ENCODE measurements at places on chromosomes 16 and 17. TPM values are rescaled to one million over a fixed set of nuclear protein-coding genes. Genes with fewer than 3 reads are reported as not detected.

DNA sequence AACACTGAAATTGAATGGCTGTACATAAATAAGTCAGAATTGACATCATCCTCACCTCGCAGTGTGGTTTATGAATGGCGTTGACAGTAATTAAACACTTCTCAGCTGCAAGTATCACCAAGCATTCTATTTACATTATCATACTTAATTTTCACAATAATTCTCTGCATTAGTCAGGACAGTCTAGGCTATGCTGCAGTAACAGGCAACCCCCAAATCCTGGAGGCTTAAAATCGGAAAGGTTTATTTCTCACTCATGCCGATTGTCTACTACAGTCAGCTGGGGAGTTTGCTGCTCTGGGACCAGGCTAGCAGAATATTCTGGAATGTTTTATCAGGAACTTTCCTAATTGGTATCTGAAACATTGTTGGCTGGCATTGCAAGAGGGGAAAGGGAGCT lies 493.2 kb upstream of the ERCC4 start:
- DNase-seq = no peak

DNA sequence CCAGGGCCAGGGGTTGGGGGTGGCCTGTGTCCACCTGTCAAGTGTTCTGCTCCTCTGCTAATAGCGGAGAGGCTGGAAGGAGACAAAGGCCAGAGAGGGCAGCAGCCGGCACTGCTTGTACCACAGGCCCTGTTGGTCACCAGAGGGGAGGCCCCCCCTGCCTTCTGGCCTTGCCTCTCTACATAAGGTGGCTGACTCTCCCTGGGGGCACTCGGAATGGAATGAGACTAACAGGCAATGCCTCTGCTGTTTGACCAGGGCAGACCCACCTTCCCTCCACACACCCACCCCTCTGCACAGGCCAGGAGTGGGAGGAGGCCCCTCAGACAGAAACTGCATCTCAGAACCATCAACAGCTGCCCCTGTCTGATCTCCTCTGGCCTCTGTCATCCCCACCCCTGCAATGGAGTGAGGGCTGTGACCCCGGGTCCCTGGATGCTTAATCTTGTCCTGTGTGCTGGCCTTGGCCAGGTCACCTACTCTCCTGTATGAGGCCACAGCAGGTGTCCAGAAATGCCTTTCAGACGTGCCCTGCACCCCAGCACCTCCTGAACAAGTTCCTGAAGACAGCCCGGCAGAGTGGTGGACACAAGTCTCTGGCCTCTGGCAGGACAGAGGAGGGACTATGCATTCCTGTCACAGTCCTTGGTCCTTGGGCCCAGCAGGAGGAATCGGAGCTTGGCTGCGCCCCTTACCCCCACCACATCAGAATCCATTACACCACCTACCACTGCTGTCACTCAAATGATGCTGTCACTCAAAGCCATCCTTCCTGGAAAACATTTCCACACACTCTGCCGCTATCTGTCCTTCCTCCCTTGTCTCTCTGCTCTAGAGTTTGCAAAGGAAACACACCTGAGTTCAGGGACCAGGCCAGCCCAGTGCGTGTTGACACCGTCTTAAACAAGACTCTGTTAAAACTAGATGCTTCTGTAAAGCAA lies 107.5 kb upstream of the ZNF750 start:
- DNase-seq = no peak

DNA sequence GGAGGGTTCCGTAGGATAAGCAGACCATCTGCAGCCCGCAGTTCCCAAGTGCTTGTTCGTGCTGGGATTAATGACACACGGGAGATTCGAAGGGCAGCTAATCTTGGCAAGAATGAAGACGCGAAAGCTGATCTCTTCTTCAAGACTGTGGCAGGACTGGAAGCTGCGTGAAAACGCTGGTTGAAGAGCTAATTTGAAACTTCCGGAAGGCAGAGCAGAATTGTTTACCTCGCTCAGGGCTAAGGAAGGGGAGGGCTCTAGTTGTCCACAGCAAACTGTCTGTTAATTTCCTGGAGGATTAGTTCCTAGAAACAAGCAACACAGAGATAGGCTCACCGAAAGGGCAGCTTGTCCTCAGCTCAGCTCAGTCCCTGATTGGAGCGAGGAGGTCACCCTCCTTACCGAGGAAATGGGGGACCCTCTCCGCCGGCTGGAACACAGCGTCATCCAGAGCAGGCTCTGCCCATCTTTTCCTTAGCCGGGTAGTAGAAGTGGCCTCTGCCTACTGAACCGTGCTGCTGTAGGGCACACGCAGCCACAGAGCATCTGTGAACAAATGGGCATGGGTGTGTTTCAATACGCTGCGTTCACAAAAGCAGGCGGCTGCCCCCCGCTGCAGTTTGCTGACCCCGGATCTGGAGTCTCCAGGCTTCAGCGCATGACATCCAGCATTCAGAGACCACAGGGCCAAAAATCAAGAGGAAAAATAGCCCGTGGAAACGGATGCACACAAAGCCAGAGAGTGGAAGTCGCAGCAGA lies 16.7 kb upstream of the BAIAP2 start:
- no peak for DNase-seq

- DNase-seq = no peak
These were observed 34.3 kb downstream of the IL4R start for GRCh38 chr16:27347930-27348685.

Gene CNGB1
- not detected for total RNA-seq

DNA sequence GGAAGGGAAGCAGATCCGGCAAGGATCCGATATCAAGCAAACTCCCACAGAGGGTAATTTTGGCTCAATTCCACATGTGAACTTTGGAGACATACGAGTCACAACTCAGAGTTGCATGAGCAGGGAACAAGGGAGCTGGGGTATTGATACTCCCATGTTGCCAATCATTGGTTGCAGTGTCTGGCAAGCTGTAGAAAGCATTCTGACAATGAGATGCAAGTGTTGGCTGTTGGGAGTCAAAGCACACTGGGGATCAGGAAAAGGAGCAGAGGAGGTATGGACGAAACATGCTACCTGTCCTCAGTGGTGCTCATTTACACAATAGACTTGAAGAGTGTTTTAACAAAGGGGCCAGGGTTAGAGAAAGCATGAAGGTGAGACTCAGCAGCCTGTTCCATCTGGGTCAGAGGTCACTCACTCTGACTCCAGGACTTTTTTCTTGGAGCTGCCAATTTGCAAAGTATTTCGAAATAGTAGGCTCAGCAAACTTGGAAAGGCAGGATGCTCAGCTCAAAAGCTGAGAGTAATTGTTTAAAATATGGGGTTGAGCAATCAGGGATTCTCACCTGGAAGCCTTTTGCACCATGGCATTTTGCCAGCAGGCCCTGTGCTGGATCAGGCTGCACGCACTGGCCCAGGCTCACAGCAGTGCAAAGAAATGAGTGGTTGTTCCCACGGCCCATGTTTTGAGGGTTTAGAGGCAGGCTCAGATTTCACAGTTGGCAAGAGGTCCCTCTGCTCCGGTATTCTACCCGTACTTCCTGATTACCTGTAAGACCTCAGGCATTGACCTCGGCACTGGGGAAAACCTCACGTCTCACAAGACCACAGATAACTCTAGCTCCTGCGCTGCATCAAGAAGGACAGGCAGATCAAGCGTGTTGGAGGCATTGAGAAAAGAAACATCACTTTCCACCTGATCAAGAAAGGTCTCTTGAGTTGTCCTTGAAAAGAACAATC lies 17.6 kb upstream of the NKD1 start:
- no peak for DNase-seq

DNA sequence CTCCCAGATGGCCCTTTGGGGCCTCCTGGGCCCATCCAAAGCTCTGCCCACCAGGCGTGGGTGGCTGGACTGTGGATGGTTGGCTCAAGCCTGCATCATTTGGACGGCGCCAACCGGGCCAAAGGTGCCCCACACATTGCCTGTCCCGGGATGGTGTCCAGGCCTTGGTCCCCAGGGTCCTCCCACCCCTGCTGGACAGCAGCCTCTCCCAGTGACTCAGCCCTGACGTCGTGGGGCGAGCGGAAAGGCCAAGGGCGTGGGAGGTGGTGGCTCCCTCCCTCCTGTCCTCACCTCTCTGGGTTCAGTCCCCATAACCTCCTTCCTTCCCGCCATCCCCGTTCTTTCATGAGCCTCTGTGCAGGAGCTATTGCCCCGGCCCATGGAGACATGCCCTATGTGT lies 42.1 kb upstream of the DLX4 start:
- DNase-seq = no peak

Gene TMIGD1
- not detected for total RNA-seq

DNA sequence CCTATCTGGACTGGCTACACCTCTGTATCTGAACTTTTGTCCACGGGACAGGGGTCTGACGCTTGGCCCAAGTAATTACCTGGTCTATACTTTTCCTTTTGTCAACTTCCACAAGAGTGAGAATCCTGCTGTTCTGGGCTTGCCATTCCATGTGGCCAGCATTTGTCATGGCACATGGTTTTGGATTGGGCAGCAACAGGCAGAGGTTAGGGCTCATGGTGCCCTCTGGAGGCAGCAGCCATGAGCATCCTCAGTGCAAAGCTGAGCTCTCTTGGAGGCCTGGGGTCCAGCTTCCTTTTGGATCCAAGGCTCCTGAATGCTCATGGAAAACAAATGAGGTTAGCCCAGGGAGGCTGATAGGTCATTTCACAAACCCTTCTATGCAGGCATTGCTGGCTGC lies 7.5 kb upstream of the EDC4 start:
- peak; percentile 71 for DNase-seq
